ENCODE measurements at places on chromosomes 1 and 21.

GRCh38 chr1:39187275-39188046 is 17.0 kb upstream of the MACF1 start:
- ATAC-seq, result no peak

- ATAC-seq, result no peak
Measured at GRCh38 chr1:56107275-56107638, 472.1 kb downstream of the PLPP3 start.

DNA sequence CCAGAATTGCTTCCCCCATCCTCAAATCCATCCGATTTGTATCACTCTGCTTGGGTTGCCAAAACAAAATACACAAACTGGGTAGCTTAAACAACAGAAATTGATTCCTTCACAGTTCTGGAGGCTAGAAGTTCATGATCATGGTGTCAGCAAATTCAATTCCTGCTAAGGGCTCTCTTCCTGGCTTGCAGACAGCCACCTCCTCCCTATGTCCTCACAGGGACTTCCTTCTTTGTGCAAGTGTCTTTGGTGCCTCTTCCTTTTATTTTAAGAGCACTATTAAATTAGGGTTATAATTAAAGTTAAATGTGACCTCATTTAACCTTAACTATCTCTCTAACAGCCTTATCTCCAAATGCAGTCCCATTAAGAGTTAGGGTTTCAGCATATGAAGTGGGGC is 112.8 kb downstream of the PLPP3 start:
- ATAC-seq, result no peak

DNA sequence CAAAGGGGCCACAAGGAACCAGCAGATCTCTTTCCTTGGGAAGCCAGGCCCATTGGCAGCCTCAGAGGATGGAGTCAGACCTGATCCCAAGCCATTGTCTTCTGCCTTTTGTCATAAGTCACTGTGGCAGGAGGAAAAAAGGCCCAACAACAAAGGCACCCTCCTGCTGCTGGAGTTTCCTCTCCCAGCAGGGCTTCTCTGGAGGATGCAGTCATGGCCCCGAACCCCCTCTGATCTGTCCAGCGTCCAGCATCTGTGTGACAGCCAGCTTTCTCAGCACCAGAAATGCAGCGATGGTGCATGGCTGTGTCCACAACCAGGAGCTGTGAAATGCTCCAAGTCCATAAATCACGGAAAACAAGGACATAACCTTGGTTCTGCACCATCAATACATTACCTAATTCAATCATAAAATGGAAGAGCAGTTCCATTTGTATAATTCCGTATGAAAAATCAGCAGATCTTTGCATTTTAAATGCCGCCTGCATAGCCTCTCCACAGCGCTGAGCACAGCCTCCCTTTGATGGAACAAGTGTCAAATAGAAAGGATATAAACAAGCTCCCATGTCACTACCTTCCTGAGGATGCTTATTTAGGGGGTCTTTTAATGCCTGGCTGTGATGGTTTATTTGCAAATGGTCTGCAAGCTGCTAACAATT is 30.6 kb downstream of the AJAP1 start:
- no peak for ATAC-seq

- no peak for ATAC-seq
Measured at GRCh38 chr1:33473900-33474299, 1.5 kb downstream of the ZSCAN20 start.

GRCh38 chr1:96416111-96416595 is 305.4 kb upstream of the PTBP2 start:
- peak; percentile 96 for ATAC-seq

GRCh38 chr21:14871861-14872260 is 192.9 kb downstream of the NRIP1 start:
- ATAC-seq, result no peak

- peak; percentile 73 for ATAC-seq
Measured at GRCh38 chr1:5514527-5515183, 477.6 kb downstream of the NPHP4 start.

GRCh38 chr1:177848577-177848976 is 121.3 kb downstream of the SEC16B start:
- no peak for ATAC-seq

- ATAC-seq, result no peak
Measured at GRCh38 chr1:64356636-64357256, 113.2 kb upstream of the CACHD1 start.

DNA sequence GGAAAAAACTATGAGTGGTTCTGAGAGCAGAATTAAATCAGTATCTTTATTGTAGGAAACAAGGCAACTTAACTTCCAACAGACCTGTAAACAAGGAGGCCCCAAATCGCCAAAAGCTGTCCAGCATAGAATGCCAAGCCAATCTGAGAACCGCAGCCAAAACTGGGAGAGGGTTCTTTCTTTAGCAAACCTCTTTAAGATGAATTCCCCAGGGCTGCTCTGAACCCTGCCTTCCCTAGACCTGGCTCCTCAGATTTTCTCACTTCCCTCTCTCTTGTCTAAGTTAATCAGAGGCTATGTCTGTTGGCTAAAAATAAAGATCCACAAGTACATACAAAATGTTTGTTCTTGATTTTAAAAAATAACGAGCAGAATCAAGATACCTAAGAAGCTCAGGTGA is 141.4 kb downstream of the SMYD3 start:
- ATAC-seq, result no peak

GRCh38 chr1:30029677-30030076 is 693.7 kb downstream of the MATN1 start:
- ATAC-seq, result no peak

DNA sequence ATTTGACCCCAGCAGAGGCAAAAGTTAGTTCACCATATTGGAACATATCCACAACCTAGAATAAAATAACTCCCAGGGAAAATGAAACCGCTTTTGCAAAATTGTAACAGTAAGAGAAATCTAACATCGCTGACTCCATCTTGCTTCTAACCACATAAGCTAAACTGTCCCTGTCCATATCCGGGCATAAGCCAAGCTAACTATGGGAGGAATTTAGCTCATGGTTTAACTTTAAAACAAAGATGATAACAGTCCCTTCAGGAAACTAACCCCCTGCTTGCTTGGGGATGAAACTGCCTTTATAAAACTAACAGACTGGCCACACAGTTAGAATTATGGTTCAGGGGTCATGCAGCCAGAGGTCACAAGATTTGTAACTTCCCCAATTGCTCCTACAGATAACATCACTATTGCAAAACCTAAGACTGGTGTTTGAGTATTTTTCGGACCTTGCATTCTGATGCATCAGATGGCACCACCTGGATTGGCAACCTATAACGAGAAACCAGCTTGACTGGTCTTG is 46.3 kb downstream of the TESK2 start:
- ATAC-seq, result no peak

GRCh38 chr1:3316340-3316943 is 138.0 kb upstream of the ARHGEF16 start:
- no peak for ATAC-seq

DNA sequence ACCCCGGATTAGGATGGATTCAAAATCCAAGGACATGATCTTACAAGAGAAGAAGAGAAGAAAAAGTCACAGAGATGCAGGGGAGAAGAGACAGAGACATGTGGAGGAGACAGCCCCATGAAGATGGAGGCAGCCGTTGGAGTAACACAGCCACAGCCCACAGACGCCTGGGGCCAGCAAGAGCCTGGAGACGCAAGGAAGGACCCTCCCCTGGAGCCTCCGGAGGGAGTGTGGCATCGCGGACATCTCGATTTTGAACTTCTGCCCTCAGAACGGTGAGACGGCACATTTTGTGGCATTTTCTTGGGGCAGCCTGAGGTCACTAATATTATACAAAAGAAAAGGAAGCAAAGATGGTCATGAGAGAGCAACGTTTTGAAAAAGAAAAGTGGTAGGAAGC is 28.8 kb downstream of the ABCG1 start:
- no peak for ATAC-seq

- peak; percentile 90 for ATAC-seq
Measured at GRCh38 chr1:48109390-48110013, 112.3 kb upstream of the TRABD2B start.

DNA sequence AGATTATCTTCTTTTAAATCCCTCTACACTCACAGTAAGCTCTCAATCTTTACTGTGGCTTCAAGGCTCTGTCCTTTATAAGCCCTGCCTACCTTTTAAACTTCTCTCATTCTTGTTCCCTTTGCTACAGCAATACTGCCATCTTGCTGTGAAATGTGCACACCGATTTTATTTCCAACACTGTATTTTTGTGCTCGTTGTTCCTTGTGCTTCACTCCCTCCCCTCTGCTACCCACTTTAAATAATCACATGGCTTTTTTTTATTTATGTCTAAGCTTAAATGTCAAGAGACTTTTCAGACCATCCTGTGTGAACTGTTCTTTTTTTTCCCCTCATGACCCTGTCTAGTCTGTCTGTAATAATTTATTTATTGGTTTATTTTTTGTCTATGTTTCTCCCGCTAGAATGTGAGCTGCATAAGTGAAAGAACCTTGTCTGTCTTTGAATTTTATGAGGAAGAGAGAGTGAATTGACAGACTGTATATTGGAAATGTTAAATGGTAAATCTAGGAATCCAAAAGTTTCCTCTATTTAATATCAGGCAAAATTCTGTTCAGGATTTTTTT is 45.7 kb downstream of the ABCD3 start:
- peak; percentile 58 for ATAC-seq

GRCh38 chr1:25757151-25757845 is 42.7 kb upstream of the SELENON start:
- ATAC-seq, result no peak

GRCh38 chr1:196910215-196910614 is 22.4 kb downstream of the CFHR4 start:
- no peak for ATAC-seq

DNA sequence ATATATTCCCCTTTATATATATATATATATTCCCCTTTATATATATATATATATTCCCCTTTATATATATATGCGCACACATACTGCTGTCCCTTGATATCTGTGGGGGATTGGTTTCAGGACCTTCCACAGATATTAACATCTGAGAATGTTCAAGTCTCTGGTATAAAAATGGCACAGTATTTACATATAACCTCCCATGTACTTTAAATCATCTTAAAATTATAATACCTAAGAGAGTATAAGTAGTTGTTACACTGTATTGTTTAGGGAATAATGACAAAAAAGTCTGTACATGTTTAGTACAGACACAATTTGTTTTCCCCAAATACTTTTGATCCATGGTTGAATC is 45.8 kb downstream of the NR5A2 start:
- ATAC-seq, result no peak

GRCh38 chr1:30824736-30825429 is 67.3 kb upstream of the LAPTM5 start:
- ATAC-seq, result peak; percentile 3

- ATAC-seq, result no peak
Measured at GRCh38 chr1:81605023-81605422, 195.7 kb upstream of the ADGRL2 start.

DNA sequence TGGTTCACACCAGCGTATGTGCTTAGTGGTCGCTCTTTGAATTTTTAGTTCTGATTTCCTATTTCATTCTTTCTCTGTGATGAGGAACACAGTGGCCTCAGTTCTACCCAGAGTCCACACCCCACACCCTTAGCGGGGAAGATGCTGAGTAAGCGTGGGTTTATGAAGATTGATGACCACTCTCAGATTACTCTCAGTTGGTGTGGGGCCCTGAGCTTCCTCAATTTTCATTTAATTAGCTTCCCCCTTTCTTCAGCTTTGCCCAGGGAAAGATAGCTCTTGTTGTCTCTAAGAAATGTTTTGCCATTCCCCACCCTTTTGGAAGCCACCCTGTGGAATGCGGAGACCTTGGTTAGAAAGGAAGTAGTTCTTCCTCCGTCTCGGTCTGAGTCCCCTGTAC is 299.9 kb upstream of the PROX1 start:
- no peak for ATAC-seq

DNA sequence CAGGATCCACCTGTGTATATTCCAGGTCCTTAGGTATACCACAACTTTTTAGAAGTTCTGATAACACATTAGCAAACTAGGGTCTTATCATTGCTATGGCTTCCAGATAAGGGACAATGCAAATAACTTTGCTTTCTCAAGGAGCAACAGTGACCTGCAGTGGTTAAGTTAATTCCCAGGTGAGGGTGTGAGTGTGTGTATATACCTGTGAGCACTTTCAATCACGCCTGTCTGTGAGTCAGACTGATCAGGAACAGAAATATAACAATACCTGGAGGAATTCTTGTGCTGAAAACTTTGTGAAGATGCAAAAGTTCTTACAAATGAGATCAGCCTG is 317.0 kb downstream of the PAPPA2 start:
- no peak for ATAC-seq

DNA sequence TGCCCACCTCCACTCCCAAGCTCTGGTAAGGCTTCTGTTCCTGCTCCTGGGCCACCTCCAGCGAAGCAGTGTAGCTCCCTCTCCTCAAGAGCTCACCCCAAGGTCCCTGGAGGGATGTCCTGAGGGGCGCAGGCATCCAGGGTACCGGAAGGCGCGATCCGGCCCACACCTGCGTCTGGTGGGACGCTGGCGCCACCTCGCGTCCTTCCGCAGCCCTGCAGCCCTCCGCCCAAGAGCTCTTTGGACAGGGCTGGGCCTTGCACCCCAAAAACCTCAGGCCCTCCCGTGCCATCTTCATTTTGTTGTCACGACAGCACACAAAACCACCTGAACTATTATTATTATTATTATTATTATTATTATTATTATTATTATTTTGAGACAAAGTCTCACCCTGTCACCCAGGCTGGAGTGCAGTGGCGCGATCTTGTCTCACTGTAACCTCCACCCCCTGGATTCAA is 49.2 kb upstream of the PAX7 start:
- ATAC-seq, result peak; percentile 84

- ATAC-seq, result no peak
Measured at GRCh38 chr1:107246775-107247345, 106.0 kb downstream of the NTNG1 start.

DNA sequence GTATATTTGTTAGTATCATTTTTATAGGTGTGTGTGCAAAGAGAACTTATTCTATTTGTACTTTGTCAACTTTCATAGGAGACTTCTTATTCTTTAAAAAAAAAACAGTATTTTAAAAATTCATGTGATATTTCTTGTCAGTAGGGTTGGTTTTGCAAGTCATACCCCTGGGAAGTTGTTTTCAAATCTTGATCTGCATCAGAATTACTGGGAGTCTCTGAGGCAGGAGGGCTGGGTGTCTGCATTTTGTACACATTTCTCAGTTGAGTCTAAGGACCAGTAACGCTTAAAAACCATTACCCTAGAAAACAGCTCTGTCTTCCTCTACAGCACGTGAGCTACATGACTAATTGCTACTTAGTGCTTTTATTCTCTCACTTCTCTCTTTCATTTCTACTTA is 76.0 kb upstream of the CTTNBP2NL start:
- no peak for ATAC-seq

Measured in SK-N-SH treated with all-trans-retinoic acid at 6 μM for 48 hours (cell line).